ENCODE measurements at places on chromosomes 4 and X.

GRCh38 chr4:137621056-137621455 is 88.8 kb upstream of the PCDH18 start:
- DNase-seq, result no peak

DNA sequence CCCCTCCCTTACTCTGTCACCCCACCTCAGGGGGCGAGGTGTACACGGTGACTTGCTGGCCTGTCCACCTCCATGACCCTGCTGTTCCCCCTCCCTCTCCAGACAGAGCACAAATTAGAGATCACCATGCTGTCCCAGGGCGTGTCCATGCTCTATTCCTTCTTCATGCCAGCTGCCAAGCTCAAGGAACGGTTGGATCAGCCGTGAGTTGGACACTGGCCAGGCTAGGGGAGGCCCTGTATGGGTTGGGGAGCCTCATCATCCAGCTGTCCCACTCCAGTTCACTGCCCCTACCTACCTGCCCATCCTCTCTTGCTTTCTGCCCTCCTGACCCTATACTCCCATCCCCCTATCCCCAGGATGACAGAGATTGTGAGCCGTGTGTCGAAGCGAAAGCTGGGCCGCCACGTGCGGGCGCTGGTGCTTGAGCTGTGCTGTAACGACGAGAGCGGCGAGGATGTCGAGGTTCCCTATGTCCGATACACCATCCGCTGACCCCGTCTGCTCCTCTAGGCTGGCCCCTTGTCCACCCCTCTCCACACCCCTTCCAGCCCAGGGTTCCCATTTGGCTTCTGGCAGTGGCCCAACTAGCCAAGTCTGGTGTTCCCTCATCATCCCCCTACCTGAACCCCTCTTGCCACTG is 3.9 kb upstream of the CDK16 start:
- no peak for DNase-seq

DNA sequence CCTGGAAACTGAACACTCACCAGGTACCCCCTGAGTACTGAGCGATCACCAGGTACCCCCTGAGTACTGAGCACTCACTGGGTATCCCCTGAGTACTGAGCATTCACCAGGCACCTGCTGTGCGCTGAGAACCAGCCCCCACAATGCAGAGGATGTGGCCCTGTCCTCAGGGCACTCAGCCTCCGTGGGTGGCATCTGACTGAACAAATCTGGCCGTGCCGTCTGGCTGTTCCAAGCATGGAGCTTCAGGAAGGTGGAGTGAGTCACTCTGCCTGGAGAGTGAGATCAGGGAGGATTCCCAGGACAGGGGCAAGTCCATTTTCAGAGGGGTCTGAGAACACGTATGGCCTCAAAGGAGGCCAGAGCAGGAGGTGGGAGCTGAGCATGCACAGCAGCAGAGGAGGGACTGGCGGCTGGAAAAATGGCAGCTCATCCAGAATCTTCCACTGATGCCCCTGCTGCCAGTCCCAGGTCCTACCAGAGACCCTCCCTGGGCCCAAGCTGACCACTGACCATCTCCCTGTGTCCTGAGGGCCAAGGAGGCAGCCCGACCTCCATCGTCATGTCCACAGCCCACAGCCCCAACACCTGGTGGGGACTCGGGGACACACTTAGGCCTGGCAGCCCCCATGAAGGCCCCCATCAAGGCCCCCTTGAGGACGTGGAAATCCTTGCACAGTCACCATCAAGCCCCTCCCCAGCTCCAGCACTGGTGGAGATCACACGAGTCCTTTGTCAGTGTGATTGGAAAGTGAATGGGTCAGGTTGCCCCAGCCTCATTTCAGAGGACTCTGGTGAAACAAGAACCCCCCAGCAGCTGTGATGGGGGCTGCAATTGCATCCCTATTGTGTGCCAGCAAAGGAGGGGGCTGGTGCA is 94.1 kb downstream of the HMX1 start:
- no peak for DNase-seq

DNA sequence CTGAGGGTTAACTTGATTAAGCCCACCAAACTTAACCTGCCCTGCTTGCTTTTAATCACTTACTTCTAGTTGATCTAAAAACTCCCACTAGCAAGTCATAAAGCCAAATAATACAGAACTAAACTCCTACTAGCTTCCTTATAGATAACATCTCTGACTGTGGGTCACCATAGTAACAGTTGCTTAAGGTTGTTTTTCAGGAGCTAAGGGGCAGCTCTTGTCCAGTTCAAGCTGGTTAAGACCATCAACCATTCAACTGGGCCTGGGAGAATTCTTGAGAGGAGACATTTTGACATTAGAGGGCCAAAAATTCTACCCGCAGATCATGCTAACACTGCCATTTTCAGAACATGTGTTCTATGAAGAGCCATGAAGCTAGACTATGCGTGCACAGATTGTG is 67.0 kb downstream of the UCHL1 start:
- no peak for DNase-seq

- DNase-seq, result no peak
Observed at GRCh38 chr4:83490876-83491450, 6.1 kb upstream of the ABRAXAS1 start.

DNA sequence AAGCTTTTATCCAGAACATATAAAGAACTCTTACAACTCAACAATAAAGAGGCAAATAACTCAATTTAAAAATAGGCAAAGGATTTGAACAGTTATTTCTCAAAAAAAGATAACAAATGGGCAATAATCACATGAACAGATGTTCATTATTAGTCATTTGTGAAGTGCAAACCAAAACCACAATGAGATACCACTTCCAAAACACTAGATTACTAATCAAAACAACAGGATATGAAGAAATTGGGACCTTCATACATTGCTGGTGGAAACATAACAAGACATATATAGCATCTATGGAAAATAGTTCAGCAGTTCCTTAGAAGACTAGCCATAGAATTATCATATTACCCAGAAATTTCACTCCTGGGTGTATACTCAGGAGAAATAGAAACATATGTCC is 224.6 kb downstream of the FBXO8 start:
- DNase-seq, result no peak

DNA sequence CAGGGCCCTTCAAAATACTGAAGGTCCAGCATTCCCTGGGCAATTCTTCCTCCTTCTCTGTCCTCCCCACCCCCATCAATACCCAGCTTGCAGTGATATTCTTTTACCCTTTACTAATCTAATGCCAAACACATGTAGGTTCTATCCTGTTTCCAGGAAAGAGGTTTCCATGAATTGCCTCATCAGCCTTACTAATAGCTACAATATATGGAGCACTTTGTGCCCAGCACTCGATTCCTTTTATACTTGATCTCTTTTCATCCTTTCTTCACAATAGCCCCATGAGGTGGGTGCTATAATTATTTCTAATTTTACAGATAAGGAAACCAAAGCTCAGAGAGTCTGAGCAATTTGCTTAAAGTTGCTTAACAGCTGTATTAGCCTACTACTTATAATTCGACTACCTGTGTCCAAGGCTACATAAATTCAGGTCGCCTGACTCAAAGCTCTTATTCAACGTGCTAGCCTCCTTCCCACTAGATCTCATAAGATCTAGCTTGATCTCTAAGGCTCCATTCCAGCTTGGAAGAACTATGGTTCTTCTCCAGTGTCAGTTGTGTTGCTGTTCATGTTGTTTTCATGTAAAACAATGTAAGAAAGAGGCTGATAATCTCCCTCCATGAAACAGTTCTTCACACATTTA is 229.6 kb upstream of the PGRMC2 start:
- DNase-seq, result no peak
